Activated T-cell treated with anti-CD3 and anti-CD28 coated beads for 48 hours (primary cell): ENCODE measurements at places on chromosomes 16 and 17.

DNA sequence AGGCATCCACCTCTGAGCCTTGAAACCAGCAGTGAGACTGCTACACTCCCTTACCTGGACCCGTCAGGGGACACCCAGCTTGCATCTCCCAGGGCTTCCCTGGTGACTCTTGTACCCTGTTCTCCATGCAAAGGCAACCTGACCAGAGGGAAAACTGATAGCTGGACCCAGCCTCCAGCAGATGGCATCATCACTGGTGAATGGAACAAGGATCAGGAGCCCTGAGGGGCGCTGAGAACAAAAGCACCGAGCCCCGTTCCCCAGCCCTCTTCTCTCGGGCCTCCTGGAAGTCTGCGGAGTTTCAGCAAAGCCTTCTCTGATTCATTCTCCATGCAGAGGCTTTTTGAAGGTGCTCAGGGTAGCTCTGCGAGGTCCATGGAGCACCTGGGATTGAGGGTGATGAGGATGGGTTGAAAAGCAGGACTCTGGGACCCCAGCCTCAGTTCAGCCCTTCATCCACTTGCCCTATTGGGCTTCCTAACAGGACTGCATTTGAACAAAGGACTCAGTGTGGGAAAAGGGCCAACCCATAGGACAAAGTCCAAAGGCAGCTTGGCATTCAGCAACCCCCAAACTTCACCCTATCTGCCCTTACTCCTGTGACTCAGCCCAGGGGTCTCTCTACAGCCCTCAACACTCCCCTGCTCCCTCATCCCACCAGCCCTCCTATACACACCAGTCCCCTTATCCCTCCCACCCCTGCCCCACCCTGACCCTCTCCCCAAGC lies 45.0 kb upstream of the LHX1 start:
- no peak for DNase-seq

DNA sequence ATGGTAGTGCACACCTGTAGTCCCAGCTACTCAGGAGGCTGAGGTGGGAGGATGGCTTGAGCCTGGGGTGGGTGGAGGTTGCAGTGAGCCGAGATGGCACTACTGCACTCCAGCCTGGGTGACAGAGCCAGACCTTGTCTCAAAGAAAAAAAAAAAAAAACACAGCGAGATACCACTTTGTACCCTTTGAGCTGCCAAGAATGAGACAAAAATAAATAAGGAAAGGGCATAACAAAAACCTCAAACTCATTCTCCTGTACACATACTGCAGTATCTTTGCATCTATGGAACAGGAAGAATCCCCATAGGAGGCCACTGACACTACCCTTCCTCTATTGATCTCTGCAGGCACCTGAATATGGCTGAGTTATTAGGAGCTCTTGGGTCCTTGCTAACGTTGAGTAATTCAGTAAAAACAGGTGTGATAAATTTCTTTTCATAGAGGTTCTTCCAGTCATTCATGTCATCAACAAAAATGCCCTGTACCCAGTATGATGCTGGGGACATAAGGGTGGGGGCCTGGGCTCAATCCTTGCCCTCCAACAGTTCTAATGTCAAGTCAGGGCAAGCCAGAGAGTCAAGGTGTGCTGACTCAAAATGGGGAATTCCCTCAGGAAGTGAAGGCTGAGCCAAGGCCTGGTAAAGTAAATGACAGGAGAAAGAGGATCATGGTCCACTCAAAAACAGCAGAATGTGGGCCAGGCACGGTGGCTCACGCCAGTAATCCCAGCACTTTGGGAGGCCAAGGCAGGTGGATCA lies 26.9 kb downstream of the RANBP10 start:
- DNase-seq, result no peak

GRCh38 chr16:339680-340079 lies 12.8 kb downstream of the AXIN1 start:
- DNase-seq, result no peak

DNA sequence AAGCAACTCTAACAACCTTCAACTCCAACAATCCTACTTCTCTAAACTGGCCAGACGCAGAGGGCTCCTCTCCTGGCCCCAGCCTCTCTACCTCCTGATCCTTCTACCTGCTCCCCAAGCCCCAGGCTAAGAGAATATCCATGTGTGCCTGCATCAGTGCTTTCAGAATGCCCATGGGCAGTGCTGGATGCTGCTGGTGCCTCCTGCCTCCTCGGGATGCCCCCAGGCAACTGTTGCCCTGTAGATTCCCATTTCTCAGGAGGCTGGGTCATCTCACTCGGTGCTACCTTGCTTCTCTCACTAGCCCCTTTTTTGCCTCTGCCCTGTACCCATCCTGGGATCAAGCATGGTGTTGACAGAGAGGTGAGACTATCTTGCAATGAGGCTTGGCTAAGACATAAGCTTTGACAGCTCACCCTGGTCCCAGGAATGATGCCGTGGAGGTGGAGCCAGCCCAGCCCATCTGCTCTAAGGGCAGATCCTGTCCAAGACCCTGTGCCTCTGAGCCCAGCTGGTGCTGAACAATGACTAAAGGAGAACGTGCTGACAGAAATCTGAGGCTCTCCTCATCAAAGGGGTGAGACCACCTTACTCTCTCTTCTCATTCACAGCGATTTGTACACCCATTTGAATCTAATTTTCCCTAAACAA lies 19.4 kb upstream of the SUPT4H1 start:
- DNase-seq, result no peak

DNA sequence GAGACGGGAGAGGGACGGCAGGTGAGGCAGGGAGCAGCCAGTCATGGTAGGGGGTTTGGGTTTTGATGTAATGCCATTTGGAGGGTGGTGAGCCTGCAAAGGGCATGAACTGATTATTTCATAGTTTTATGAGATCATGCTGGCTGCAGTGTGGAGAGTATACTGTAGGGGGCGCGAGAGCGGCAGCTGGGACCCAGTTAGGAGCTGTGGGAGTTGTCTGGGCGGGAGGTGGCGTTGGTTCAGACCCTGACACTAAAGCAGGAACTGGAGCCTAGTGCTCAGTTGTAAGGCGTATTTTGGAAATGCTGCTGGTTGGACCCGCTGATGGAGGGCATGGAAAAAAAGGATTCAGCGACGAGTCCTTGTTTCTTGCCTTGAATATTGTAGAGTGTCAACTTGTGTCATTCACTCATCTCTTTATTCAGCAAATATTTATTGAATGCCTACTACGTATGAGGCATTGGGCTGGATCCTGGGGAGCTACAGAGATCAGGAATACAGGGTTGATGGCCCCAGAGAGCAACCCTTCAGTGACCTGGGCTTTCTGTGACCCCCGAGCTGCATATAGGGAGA lies 23.7 kb upstream of the KDM8 start:
- DNase-seq, result peak; percentile 80

- DNase-seq, result no peak
These were observed 61.6 kb downstream of the TNFRSF13B start for GRCh38 chr17:16910341-16910740.

GRCh38 chr17:62405451-62405850 lies 18.2 kb upstream of the METTL2A start:
- no peak for DNase-seq

DNA sequence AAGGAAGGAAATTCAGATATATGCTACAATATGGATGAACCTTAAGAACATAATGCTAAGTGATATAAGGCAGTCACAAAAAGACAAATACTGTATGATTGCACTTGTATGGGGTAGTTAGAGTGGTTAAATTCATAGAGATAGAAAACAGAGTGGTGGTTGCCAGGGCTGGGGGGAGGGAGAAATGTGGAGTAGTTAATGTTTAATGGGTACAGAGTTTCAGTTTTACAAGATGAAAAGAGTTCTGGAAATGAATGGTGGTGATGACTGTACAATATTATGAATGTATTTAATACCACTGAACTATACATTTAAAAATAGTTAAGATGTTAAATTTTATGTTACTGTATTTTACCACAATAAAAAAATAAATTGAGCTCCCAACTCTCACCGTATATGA lies 157.9 kb downstream of the TOX3 start:
- DNase-seq, result no peak

GRCh38 chr17:73693071-73693470 lies 48.8 kb upstream of the SDK2 start:
- no peak for DNase-seq

GRCh38 chr17:46944931-46945330 lies 22.0 kb downstream of the GOSR2 start:
- no peak for DNase-seq

GRCh38 chr17:9644910-9645751 lies at the start of gene USP43:
TSS of gene USP43 (plus strand) at chr17:9645517. CDS start at chr17:9645633, 116 bp downstream.
- DNase-seq, result peak; percentile 21

GRCh38 chr17:75980188-75981018 lies 1.4 kb downstream of the TEN1 start:
- DNase-seq, result no peak

GRCh38 chr16:18853694-18854093 lies 52.3 kb upstream of the ARL6IP1 start:
- no peak for DNase-seq

DNA sequence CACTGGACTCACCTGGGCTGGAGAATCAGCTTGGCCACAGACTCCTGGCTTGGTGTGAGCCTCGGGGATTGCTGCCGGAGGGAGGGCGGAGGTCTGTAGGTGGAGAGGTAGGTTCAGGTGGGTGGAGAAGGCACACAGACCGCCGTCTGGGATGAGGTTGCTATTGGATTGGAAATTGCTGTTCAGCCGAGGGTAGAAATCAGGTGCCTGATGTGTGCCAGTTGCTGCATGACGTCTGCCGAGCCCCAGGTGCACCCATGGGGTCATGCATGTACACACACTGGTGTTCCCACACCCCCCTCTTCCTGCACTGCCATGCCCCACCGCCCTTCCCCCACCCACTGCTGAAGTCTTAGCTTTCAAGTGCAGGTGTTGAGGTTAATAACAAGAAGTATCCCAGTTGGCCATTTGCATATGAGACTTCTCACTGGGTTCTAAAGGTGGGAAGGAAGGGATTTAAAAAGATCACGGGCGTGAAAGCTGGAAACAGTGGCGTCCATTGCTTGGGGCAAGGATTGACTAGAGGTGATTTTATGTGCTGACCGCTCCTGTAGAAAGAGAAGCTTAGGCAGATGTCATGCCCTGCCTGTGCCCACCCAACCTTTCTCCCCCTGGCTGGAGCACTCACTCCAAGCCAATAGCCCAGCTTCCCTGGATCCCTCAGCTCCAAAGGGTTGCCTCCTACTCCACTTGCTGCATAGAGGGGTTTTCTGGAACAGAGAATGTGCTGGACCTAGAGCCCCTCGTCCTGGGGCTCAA lies 193.6 kb downstream of the CCDC182 start:
- DNase-seq, result no peak

DNA sequence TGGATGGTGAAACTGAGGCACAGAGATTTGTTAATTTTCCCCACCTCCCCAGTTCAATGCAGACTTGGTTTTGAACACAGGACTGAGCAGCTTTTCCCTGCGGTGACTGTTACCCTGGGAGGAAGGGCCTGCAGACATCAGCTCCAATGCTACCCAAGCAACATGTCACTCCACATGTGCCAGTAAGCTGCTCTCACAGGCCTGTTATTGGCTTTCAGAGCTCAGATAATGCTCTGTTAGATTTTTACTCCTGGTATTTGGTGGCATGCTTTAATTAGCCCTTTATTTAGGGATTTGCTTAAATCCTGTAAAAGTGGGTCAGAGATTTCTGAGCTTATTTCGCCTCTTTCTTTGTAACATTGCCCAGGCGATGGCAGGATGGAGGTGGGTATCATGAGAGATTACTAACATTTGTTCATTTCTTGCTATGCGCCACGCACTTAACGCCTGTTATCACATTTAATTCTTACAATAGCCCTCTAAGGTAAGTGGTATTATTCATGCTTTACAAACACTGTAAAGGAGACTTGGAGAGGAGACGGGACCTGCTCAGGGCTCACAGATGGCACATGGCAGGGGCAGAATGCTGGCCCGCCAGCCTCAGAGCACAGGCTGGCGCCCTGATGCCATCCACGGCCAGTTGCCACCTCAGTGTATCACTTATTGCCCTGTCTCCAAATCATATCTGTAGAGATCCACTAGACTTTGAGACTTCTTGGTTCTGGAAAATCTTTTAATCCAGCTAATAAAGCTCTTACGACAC lies 84.0 kb upstream of the CACNG5 start:
- no peak for DNase-seq

DNA sequence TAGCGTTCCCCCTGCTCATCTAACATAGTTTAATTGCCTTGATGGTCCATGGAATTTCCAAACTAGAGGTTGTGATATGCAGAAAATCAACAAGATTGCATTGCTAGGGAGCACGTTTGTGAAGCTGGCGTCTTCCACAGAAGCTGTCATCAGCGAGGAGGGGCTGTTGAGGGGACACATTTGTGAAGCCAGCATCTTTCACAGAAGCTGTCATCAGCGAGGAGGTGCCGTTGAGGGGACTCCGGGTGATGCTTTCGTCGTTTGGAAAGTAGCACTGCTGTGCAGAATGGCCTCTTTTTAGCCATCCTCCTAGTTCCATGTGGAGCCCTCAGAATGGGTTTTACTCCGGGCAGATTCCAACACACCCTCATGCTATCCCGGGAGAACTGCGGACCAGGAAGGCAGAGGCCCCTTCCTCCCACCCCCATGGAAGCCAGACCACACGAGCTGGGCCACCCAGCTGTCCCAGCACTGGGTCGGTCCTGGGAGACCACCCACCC lies 119.6 kb upstream of the CHMP6 start:
- DNase-seq, result no peak

- no peak for DNase-seq
These were observed 52.1 kb downstream of the USP10 start for GRCh38 chr16:84751947-84752346.

GRCh38 chr16:79263425-79263824 lies 337.1 kb downstream of the MAF start:
- DNase-seq, result no peak

- no peak for DNase-seq
These were observed 837 bp upstream of the PER1 start for GRCh38 chr17:8153031-8153451.

DNA sequence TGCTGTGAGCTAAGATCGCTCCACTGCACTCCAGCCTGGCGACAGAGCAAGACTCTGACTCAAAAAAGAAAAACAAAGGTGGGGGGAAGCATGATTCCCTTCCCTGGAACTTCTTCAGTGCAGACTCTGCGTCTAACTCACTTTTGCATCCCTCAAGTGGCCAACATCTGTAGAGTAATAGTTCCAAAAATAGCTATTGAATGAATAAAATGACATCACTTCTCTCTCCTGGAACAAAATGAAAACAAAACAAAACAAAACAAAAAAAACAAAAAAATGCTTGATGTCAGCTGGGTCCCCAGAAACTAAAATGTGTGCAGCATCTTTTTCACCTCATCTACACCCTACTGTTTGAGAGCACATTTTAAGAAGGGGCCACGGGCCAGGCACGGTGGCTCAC lies 197.7 kb upstream of the NOG start:
- DNase-seq, result no peak

- no peak for DNase-seq
These were observed 5.0 kb upstream of the FTSJ3 start for GRCh38 chr17:63832455-63832854.

DNA sequence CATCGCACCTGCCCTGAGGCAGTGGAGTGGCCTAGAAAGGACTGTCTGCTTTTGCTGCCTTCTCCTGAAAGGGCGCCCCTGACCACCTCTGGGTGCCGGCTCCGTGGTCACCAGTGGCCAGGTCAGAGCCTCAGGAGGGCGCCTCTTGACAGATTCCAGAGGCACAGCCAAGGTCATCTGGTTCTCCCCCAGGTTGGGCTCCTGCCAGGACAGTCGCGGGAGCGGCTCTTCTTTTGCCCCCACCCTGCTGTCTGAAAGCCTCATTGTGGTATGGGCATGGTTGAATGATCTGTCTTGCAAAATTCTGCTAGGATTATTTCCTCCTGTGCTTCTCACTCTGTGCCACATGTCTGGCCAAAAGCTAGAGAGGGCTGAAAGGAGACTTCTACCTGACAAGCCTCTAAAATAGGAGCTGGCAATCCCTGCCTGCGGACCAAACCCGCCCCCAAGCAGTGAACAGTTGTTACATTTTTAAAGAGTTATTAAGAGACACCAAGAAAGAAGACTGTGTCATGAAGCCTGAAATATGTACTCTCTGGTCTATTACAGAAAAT lies 82.8 kb downstream of the SNX29 start:
- DNase-seq, result no peak

- DNase-seq, result no peak
These were observed 68.9 kb downstream of the USP31 start for GRCh38 chr16:23080329-23080728.
